ENCODE measurements at places on chromosomes 7 and 10.
A peak's percentile ranks its signal among the peaks of the same experiment; 100 is the strongest.

DNA sequence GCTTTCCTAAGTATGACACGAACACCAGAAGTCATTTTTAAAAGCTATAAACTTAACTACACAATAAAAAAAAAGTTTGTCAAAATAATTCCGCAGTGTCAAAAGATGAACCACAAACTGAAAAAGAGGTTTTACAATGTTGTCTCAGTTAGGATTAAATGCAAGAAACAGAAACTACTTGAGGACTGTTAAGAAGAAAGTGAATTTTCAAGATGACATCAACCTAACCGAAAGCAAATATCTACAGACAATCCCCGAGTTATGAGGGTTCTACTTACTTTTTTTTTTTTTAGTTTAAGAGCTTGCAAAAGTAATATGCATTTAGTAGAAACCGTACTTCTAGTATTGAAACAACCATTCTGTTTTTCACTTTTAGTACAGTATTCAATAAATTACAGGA is 62.3 kb downstream of the TFPI2 start:
- DNase-seq, result no peak

DNA sequence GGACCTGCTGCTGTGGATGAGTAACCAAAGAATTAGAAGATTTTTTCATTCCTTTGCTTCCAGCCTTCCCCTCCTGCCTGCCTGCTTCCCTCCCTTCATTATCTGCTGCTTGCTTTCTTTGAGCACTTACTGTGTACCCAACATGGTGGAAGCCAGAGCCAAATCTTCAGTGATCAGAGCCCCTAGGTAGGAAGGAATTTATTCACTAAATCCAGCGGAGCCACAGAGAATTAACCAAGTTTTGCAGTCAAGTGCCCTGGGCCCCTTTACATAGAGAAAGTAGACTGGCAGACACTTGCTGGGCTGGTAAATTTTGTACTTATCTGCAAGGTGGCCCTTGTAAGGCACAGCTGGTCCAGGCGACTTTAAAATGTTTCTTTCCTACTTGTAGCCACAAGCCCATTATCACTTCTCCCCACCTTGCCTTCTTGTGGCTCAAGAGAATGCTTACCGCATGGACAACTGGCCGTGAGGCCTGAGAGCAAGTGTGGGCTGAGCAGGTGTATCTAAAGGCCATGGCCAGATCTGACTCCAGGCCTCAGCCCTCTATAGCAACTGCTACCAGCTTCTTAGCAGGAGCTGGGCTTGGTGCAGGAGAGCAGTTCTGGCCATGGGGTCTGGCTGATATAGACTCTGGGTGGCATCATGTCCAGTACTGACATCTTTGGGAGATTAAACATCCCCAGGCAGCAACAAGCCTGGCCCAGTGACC is 11.1 kb downstream of the UNC5B start:
- DNase-seq, result no peak

GRCh38 chr7:135150072-135150782 is 2.4 kb downstream of the TMEM140 start:
- DNase-seq, result no peak

GRCh38 chr10:28721318-28721951 is 44.1 kb downstream of the BAMBI start:
- DNase-seq, result no peak

DNA sequence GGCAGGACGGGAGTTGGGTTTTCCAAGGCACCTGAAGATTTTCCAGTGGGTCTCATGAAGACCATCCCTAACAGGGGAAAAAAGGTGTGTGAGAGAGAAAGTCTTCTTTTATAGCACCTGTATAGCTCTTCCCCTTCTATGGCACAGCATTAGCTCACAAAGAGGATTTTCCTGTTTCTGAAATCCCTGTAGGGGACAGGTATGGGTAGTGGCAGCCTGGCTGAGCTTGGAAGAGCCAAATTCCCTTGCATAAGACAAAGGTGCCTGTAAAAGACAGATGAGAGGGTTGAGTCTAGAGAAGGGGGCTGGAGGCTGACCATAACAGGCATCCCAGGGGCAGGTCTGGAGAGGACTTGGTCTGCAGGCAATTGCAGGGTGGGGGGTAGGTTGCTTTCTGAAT is 63.7 kb downstream of the COL13A1 start:
- DNase-seq, result no peak

- DNase-seq, result no peak
Measured at GRCh38 chr7:116173051-116174028, 37.0 kb upstream of the TES start.

DNA sequence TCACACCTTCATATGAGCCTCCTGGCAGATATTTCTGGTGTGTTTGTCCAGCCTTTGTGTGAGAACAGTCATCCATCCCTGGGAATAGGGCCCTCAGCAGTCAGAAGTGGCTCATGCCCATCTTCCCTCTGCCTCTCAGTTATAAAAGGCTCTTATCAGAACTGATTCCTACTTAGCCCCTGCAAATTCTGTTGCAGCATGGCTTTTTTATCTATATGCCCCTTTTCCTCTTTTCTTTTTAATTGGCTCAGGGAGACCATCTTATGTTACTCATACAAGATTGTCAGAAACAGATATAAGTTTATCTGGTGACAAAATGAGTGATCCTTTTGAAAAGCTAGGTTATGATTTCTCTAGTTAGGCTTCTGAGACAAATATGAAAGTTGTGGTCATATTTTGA is 194.1 kb downstream of the CREB5 start:
- no peak for DNase-seq

GRCh38 chr7:80230327-80230726 is 95.7 kb downstream of the GNAI1 start:
- DNase-seq, result no peak

DNA sequence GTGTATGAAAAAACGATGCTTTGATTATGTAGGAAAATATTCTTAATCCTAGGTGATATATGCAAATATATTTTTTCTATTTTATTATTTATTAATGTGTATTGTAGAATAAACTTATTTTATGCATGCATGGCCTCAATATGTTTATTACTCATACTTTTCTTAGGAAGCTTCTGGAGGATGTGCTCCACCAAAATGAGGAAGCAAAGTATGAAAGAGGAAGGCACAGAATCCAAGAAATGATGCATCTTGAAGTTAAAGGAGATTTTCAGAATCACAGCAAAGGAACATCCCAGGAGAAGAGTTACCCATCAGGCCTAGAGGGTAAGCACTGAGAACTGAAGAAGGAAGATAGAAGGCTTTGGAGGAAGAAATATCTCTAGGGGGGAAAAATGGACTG is 35.0 kb upstream of the MRPS16 start:
- no peak for DNase-seq

DNA sequence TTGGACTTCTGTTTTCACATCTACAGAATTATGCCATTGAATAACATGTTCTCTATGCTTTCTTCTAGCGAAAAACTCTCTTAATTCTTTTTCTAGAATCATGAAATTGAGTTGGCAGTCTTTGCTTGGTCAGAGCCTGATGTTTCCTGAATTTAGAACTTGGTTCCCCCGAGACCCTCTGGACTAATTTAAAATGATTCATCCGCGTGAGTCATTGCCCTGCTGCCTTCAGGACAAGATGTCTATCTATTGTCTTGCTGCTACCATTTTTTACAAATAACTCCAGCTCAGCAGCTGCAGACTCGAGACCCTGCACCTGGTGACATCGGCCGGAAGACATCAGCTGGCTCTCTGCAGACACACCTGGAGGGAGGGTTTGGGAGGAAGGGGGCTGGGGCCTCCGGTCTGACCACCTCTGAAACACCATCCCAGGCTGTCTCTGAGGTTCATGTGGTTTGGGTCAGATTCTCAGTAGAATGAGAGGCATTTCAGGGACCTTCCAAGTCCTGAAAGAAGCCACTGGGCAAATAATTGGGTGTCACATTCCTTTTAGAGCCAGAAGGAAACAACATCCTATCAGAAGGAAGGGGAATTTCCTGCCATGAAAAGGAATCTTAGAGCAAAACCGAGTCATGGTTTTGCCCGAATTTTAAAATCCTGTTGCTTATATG is 20.9 kb upstream of the KLF6 start:
- DNase-seq, result peak; percentile 61

GRCh38 chr7:30988351-30989005 is 24.7 kb downstream of the GHRHR start:
- no peak for DNase-seq

DNA sequence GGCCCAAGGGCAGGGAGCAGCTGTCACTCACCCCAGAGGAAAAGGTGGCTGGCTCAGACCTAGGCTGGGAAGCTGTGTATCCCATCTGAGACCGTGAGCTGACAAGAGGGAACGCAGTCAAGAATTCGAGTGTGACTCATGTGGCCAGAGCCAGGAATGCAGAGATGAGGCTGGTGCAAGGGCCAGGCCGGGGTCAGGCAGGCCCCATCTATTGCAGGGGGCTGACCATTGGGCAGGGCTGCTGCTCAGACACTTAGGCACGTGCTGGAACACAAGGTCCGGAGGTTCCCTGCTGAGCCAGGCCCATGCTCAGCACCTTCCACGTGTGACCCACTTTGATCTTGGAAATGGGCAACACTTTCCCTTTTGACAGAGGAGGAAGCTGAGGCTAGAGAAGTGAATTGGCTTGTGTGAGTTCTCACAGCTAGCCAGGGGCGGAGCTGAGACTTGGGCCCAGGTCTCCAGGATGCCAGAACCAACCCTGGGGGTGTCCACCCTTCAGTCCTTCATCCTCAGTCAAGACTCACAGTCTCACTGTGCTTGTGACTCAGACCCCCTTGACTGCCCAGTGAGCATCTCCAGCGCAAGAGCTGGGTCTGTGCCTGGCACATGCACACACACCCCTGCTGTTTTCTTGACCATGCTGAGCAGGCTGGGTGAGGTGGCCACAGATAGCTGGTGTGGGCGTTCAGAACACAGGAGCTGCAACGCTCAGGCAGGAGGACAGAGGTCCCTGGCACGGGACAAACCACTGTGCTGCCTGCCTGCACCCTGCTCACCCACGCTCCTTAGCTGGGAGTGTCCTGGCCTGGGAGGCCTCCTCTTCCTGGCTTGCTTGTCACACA is 47.6 kb upstream of the PPIF start:
- DNase-seq, result peak; percentile 76

- DNase-seq, result no peak
Measured at GRCh38 chr10:130242513-130242912, 106.3 kb downstream of the GLRX3 start.

- no peak for DNase-seq
Measured at GRCh38 chr10:114990991-114991390, 53.0 kb downstream of the TRUB1 start.

GRCh38 chr10:104220522-104220921 is 11.6 kb downstream of the CFAP43 start:
- DNase-seq, result no peak

DNA sequence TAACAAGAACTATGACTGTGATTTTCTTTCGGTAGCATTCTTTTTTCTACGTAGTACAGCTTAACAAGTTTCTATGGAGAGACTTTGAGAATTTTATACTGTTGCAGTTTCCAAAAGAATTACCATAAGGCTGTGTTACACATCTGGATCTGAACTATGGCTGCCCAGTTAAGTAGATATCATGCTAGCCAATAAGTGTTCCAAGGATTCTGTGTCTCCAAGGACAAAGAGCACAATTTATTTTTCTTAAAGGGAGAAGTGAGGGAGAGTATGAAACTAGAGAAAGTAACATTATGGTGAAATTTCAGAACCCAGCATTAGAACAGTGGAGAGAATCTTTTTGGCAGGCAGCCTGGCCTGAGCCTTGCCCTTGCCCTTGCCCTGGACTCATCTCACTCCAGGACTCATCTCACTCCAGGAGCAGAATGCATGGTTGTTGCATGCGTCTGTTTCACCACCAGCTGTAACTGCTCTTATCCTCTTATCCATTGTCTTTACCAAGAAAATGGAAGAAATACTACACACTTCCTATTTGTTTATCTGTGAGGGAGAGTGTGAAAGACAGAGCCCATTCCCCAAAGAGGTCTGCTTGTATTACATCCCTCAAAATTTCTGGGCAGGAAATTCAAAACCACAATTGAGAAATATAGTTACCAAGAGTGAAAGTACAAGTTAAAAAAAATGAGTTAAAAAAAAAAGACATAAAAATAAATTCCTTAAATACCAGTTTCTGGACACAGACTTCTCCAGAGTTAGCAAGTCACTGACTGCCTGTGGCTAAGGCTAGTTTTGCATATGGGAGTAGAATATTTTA is 1067.5 kb downstream of the NRG3 start:
- peak; percentile 42 for DNase-seq

- DNase-seq, result no peak
Measured at GRCh38 chr7:17822547-17823173, 117.6 kb downstream of the SNX13 start.

- no peak for DNase-seq
Measured at GRCh38 chr7:98647326-98647725, 30.2 kb downstream of the NPTX2 start.

DNA sequence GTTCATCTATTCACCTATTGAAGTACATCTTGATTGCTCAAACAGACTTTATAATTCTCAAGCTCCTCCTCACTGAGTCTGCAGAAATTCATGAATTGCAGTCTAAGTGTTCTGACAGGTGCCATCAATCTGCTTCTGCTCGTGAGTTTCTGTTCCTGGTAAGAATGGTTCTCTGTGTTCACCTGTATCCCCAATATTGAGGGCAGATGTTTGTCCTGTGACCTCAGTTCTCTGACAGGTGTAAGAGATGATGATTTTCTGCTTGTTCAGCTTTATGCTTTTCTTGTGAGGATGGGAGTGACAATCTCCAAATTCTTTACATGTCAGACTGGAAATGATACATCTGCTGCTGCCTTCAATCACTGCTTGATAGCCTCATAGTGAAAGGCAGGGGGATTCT is 736.9 kb upstream of the COBL start:
- no peak for DNase-seq

- DNase-seq, result peak; percentile 18
Measured at GRCh38 chr10:99457813-99458212, 27.4 kb upstream of the GOT1 start.

DNA sequence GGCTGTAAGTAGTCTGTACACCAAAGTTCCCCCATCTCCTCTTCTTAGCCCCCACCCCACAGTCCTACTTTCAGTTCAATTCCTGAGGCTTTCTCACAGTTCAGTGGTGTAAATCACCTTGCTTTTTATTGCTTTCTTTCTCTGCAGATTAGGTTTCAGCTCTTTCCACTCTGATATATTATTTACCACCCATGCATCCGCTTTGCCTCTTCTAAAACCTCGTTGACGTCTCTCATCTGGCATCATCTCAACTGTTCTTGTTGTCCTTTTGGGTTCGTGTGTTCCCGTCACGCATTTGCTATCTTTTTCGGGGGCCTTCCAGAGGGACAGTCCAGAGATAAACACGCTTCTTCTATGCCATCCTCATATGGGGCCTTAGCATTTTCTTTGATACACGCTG is 597.9 kb upstream of the DPP6 start:
- DNase-seq, result no peak

DNA sequence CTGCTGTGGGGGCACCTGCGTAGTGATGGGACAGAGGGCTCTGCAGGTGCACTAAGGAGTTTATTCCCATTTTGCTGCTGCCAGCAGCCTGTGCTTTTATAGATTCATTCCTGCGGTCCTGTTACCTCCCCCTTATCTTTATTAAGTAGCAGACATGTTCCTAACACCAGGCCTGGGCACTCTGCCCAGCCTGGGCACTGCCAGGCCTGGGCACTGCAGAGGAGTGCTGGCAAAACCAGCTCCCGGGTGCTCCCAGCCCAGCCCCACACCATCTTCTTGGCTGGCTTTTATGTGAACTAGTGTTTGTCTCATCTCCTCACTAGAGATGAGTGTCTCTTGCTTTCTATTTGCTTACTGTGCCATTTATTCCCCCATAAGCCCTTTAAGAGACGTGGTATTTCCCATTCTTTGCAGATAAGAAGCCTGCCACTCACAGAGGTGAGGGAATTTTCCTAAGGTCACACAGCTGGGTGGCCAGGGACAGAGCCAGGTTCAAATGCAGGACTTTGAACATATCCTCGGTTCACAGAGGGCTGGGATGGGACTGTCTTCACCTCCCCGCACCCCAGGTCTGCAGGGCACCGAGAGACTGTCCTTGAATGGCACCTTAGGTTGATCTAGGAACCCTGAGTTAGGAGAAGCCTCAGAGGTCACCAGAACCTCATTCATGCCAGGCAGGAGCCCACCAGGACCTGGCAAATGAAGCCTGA is 14.6 kb upstream of the DRGX start:
- no peak for DNase-seq
